ENCODE measurements at places on chromosomes 3 and 15.

DNA sequence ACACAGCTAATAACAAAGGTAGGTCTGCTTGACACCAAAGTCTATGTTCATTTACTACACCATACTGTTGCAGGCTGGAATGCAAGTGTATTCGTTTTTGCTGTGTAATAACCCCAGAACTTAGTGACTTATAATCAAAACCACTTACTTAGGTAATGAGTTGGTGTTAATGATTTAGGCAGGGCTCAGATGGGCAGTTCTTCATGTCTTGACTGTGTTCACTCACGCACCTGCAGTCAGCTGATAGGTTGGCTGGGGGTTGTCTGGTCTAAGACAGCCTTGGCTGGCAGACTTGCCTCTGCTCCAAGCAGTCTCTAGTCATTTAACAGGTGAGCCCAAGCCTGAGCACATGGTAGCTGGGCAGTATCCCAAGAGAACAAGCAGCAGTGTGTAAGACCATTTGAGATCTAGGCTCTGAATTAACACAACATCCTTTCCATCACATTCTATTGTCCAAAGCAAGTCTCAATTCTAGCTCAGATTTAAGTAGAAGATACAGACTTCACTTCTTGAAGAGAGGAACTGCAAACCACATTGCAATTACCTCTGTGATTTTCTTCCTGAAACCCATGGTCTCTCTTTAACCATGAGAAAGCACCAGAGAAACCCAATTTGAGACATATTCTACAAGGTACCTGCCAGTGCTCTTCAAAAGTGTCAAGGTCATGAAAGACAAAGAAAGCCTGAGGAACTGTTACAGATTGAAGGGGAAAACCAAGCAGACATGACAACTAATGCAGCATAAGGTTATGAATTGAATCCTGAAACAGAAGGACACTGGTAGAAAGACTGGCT lies 13.3 kb upstream of the DCLK3 start:
- no peak for DNase-seq

- DNase-seq = no peak
These were observed 6.4 kb downstream of the AAGAB start for GRCh38 chr15:67248011-67248505.

DNA sequence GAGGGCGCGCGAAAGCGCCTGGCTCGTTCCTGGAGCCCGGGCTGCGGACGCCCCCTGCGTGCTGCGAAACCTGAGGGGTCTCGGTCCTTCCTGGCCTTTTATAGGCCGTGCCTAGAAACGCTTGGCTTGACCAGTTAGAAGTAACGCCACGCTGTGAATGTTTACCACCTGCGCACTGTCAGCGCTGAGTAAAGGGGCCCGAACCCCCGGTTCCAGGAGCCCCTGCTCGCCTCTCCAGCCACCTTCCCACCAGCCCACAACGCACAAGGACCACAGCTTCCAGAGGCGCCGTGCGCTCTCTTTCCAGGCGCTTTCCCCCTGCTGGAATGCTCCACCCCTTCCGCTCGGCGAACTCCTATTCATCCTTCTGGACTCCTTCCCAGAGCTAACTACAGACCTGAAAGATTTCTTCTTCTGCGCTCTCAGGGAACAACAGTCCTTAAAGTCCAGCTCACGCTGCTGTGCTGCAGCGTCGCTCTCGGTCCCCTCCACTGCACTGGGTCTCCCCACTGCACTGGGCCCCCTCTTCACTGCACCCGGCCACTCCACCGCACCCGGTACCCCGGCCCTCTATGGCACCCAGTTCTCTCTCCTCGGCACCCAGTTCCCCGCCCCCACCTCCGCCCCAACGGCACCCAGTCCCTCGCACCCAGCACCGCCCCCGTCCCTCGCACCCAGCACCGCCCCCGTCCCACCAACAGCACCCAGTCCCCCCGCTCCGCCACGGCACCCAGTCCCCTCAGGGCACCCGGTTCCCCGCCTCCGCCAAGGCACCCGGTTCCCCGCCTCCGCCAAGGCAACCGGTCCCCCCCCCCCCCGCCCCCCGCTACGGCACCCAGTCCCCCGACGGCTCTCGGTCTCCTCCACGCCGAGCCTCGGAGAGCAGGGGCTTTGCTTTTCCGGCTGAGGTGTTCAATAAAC lies 69.8 kb downstream of the SQOR start:
- DNase-seq = no peak

GRCh38 chr15:84967380-84967779 lies 14.3 kb upstream of the PDE8A start:
- no peak for DNase-seq

- DNase-seq = no peak
These were observed 281.9 kb upstream of the ICE2 start for GRCh38 chr15:60760646-60761504.

DNA sequence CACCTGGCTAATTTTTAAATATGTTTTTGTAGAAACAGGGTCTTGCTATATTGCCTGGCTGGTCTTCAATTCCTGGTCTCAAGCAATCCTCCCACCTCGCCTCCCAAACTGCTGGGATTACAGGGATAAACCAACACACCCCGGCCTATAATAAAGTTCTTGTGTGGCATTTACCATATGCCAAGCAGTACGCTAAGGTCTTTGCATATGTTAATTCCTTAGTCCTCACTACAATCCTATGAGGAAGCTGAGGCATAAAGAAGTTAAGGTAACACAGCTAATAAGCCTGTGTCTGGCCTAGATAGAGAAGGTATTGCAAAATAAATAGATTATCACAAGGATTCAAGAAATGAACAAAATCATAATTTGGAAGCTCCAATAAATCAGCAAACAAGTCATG lies 17.6 kb upstream of the SLC4A7 start:
- no peak for DNase-seq

DNA sequence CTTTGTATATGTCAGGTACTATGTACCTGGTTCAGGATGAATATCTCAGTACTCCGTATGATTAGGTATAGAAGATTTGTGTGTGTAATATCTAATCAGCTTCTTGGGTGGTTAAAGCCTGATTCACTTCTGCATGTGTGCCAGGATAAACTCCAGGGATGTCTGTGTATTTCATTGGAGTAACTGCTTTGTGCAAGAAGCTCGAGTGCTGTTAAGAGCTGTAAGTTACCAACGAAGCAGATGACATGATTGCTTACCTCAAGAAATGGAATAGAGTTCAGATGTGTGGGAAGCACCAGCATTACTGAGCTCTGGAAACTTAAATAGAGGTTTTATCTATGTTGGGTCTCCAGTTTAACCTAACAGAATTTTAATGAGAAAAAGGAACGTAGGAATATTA lies 23.7 kb downstream of the FAM98B start:
- no peak for DNase-seq

DNA sequence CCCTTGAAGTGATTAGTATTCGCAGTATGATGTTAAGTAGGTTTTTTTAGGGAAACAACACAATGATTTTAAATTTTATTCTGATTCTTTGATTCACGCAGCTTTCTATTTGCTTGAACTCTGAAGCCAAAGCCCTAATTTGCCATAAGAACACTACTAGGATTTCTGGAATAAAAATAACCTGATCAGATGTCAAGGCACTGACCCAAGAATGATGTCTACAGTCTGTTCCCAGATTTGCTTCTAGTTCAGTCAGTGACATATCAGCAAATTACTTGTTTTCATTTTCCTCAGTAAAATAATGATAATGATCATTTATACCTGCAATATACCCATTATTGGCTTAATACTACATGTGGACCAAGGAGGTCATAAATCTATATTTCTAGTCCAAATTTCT lies 179.5 kb upstream of the EIF1B start:
- DNase-seq = no peak

GRCh38 chr3:183812761-183813445 lies 12.5 kb downstream of the MAP6D1 start:
- DNase-seq = peak; percentile 91

- no peak for DNase-seq
These were observed 9.3 kb downstream of the RFTN1 start for GRCh38 chr3:16504242-16504641.

GRCh38 chr3:120280566-120280965 lies 4.5 kb downstream of the GPR156 start:
- DNase-seq = no peak

GRCh38 chr15:100715571-100716455 lies 113.4 kb downstream of the ASB7 start:
- DNase-seq = no peak

DNA sequence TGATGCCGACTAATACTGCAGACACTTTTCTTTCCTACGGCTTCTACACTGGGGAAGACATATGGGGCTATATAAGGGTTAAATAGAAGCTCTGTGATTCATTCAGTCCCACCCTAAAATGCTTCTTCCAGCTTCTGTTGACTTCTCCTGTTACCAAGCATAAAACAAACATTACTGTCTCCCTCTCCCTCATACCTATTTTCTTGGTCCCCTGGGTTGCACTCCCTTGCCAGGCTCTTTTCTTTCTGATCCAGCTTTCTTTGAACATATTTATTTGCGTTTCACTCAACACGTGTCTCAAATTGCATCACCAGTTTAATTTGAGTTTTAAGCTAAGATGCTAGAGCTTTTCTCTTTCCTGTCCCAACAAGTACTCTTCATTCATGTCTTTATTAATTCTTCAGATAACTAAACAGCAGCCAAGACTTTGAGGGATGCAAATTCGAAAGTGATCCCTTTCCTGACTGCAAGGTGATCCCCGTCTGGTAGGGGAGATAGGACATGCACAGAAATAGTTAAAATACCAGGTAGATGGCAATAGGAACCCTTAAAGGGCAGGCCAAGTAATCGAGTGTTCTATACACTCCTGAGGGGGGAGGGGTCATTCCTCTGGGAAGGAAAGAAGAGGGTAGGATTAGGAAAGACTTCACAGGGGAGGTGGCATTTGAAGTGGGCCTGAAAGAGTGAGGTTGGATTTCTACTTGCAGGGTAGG lies 198.6 kb upstream of the BCL6 start:
- peak; percentile 44 for DNase-seq

DNA sequence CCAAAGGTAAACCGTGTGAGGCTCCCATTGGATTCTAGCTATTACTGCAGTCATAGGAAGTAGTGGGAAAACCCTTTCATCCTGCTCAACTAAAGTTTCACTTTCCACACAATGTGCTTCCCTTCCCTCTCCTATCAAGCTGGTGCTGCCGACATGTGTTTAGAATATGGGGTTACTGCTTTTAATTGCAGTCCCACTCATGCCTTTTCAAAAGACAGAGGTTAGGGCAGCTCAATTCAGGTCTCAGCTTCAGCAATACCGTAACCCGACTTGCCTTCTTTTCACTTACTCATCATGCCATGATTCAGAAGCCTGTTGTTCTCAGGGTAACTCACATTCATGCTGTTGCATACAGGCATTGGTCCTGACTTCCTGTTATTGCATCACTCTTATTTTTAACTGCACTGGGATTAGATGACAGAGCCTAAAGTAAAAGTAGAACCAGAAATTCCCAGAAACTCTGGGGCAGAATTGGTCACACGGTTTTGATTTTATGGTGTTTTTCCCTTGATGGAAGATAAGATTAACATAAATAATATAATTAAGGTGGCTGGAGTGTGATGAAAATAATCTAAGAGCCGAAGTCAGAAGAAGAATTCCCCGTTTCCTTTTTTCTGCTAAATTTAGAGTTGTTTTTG lies 45.7 kb downstream of the C2CD4B start:
- DNase-seq = peak; percentile 10

GRCh38 chr3:187205683-187206082 lies 8.4 kb downstream of the RTP1 start:
- DNase-seq = no peak

GRCh38 chr15:73796331-73796831 lies 43.2 kb upstream of the INSYN1 start:
- no peak for DNase-seq

DNA sequence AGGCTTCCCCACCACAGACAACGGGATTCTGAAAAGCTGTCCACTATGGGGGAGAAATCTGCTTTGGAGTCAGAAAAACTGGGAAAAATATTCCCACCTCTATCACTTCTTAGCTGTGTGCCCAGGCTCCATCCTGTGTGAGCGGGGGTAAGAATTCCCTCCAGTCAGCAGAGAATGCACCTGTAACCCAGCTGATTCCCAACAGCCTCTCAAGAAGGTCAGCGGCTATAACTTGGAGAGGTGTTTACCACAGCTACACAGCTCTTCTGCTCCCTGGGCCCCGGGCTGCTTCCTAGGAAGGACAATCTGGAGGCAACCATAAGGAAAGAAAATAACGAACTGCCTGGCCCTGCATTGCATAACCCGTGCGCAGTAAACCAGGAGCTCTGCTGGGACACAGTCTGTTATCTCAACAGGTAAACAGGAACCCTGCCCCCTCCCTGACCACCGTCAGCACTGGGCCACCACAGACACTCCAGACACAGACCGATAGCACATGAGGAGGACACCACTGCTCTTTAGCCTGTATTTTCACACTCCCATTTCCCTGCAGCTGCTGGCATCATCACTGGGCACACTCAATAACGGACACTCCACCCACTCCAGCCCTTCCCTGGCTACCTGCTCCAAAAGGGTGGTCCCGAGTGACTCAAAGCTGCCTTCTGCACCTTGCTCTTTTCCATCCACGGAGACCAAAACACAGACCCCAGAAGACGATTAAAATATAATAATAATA lies 2.1 kb downstream of the RAB43 start:
- DNase-seq = no peak

- DNase-seq = no peak
These were observed 111.7 kb downstream of the XXYLT1 start for GRCh38 chr3:195159117-195159813.

DNA sequence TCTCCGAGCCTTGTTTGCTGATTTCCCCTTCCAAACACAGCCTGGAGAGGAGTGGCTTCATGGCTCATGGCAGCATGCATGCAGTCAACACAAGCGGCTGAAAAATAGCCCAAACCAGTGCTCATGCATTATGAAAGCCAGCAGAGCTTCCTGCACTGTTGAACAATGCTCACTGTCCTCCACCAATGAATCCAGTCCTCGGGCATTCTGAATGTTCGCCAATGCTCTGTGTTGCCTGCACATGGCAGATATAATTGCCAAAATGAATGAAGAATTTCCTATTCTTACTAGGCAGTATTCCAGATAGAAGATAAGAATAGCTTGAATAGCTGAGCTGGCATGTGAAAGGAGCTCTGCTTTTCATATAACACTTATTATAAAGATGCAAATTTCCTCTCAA lies 252.7 kb downstream of the ROBO1 start:
- no peak for DNase-seq

- DNase-seq = peak; percentile 87
These were observed 49.3 kb downstream of the HHLA2 start for GRCh38 chr3:108345492-108346205.

- DNase-seq = no peak
These were observed 61.4 kb downstream of the COL8A1 start for GRCh38 chr3:99699841-99700240.

- DNase-seq = no peak
These were observed 70.7 kb downstream of the CACNA2D3 start for GRCh38 chr3:54193093-54193492.

GRCh38 chr3:52268036-52268435 lies 10.4 kb downstream of the WDR82 start:
- no peak for DNase-seq

GRCh38 chr3:193998123-193998448 lies 137.9 kb upstream of the HES1 start:
- no peak for DNase-seq

DNA sequence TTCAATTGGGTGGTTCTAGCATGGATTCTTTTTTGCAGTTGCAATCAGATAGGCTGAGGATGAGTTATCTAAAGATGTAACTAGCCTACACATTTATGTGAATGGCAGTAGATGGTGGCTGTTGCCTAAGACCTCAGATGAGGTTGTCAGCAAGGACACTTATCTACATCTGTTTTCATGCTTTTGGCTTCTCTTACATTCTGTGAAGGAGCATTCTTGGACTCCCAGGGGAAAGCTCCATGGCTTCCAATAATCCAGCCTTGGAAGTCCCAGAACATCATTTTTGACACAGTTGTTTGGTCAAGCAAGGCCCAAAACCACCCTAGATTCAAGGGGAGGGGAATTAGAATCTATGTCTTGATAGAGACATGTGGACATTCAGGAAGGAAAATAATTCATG lies 332.2 kb upstream of the RBMS3 start:
- no peak for DNase-seq
